ENCODE measurements at places on chromosomes 4 and X. TPM values are rescaled to one million over a fixed set of nuclear protein-coding genes. Genes with fewer than 3 reads are reported as not detected.

DNA sequence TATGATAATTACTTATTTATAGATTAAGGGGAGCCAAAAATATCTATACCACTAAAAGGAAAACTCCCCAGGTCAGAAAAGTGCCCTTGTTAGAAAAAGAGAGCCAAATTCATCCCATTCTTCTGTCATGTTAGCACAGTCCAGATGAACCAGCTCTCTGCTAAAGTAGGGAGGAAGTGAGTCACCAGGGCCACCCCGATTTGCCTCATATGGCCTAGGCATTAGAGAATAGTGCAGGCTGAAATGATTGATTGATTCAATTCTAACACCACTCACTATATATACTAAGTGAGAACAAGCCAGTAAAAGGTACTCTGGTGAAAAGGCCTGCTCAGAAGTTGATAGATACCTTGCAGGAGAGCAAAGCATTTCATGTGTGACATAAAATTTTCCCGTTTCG, 94.5 kb downstream of the SRPX start:
- DNase-seq: no peak

AMTN gene
- not detected for total RNA-seq

C4orf36 gene
- total RNA-seq: 1.6 TPM

- DNase-seq: no peak
Observed at GRCh38 chrX:57984620-57985019, 74.4 kb upstream of the ZXDA start.

Data from lower lobe of right lung (tissue), 2 donors.